ENCODE measurements at places on chromosomes 3 and 15. TPM values are rescaled to one million over a fixed set of nuclear protein-coding genes. Genes with fewer than 3 reads are reported as not detected.

The MNS1 gene
- total RNA-seq: 1.0 TPM

GRCh38 chr15:78315686-78316282 is 16.4 kb upstream of the SKIC8 start:
- H3K27me3 ChIP-seq: no peaks in the 10 kb centered on the region
- H3K4me1 ChIP-seq: no peaks in the 10 kb centered on the region
- no peak overlapping the region for H3K27ac ChIP-seq

DNA sequence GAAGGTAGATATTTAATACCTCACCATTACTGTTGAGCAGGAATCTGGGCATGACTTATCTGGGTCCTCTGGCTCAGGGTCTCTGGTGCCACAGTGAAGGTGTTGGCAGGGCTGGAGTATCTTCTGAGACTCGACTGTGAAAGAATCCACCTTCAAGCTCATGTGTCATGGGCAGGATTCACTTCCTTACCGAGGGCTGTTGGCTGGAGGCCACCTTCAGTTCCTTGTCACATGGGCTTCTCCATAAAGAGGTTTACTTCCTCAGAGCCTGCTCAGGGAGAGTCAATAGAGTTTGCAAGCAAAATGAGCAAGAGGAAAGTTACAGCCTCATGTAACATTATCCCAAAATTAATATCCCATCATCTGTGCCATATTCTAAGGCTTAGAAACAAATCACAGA is 459.5 kb downstream of the NR2F2 start:
- no peaks in the 10 kb centered on the region for H3K27me3 ChIP-seq
- no peak overlapping the region for H3K27ac ChIP-seq
- H3K4me1 ChIP-seq: no peaks in the 10 kb centered on the region
- H3K4me3 ChIP-seq: no peak overlapping the region
- no peak for DNase-seq

DNA sequence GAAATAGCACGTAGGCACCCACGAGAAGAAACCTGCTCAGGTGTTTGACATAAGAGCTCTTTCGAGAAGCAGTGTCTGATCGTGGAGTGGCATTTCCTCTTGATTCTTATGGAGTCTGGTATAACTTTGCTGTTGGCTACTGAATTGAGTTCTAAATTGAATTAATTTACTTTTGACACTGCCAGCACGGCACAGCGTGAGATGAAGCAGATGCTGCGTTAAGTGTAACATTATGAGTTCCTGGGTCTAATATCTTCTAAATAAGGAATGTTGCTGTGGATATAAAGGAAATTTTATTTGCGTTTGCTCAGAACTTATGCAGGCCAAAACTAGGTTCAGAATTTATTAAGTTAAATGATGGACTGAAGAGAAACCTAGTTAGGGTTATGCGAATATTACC is 919.9 kb downstream of the TUSC7 start:
- no peak overlapping the region for H3K27ac ChIP-seq
- no peaks in the 10 kb centered on the region for H3K4me1 ChIP-seq
- DNase-seq: no peak

DNA sequence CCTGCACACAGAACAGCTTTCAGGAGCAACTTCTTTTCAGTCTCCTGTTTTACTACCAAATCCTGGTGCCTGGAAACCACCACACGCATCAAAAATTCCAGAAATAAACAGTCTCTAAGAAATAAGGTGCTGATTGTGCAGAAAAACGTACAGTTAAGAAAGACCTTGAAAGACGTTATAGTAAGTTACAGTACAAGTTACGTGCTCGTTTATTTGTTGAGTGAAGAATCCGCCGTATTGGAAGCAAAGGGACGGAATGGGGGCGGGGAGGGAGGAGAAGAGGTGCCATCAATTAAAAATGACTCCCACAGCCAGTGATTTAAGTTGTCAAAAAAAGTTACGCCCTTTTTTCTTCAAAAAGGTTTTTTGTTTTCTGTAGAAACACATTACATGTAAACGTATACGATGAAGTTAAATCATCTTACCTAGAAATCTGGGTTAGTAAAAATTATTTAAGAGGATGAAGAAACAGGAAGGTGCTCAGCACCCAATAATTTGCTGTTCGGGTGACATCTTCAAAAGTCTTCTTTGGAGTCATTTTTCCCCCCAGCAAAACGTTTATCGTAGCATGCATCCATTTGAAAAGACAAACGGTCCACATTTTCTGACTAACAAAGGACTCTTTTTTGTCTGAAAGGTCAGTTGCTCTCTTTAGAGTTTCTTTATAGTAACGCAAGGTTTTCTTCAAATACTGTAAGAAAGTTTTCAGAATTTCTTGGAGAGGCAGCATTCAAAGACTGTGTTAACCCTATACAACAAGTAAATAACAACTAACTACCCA is 782 bp upstream of the UACA start:
- no peak for DNase-seq
- H3K27me3 ChIP-seq: no peaks in the 10 kb centered on the region
- peaks cover 48% of the 10 kb centered on the region for H3K4me1 ChIP-seq
- no peaks in the 10 kb centered on the region for H3K36me3 ChIP-seq
- H3K27ac ChIP-seq: peak overlapping the region; percentile 97

GRCh38 chr15:39434163-39434562 is 146.7 kb upstream of the THBS1 start:
- no peak for DNase-seq
- peaks cover 3% of the 10 kb centered on the region for H3K4me1 ChIP-seq
- no peak overlapping the region for H3K4me3 ChIP-seq

DNA sequence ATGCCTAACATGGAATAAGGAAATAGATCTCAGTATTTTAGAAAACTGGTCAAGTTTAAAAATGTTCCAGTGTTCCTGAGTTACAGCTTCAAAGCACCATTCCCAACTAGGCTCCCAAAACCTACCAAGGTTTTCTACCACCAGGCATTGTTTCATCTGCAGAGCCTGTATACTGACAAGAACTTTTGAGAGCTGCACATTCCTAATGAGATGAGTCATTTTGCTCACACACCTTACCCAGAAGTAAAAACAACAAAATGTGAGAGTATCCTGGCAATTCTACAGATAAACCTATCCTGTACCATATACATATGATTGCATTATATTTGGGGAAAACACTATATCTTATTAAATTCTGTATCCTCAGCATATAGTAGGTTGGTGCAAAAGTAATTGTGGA is 90.7 kb downstream of the ATP8B4 start:
- no peak overlapping the region for H3K27ac ChIP-seq
- H3K27me3 ChIP-seq: no peaks in the 10 kb centered on the region
- H3K4me1 ChIP-seq: no peaks in the 10 kb centered on the region
- DNase-seq: no peak
- H3K36me3 ChIP-seq: no peaks in the 10 kb centered on the region

GRCh38 chr15:57044970-57045369 is 126.5 kb downstream of the TCF12 start:
- no peak overlapping the region for H3K27ac ChIP-seq
- H3K4me1 ChIP-seq: peaks cover 33% of the 10 kb centered on the region
- DNase-seq: no peak
- H3K36me3 ChIP-seq: no peaks in the 10 kb centered on the region

DNA sequence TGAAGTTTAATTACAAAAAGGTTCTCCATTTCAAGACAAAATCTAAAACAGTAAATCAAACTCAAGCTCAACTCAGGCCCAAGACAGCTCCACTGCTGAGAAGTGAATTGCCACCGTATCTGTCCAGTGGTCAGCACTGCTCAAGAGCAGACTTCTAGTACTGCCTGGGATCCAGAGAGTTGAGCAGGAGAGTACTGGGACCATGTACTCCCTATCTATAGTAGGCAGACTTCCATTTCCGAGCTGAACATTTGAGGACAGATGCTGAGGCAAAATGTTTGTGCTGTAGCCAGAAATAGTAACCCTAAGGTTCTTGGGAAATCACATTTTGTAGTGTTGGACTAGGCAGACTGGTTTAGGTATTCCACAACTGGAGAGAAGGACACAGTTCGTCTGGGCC is 44.1 kb downstream of the MRPL3 start:
- H3K36me3 ChIP-seq: peaks cover 53% of the 10 kb centered on the region
- H3K4me3 ChIP-seq: no peak overlapping the region
- no peak overlapping the region for H3K27ac ChIP-seq
- DNase-seq: no peak
- H3K4me1 ChIP-seq: no peaks in the 10 kb centered on the region

Data from psoas muscle (tissue), 8 donors.